Lung (tissue), 17 donors: ENCODE measurements at places on chromosomes 2 and 18. TPM values are rescaled to one million over a fixed set of nuclear protein-coding genes. Genes with fewer than 3 reads are reported as not detected.

- no peaks in the 10 kb centered on the region for H3K27me3 ChIP-seq
- no peak for DNase-seq
- H3K27ac ChIP-seq: no peak overlapping the region
- no peaks in the 10 kb centered on the region for H3K4me1 ChIP-seq
These were observed 45.6 kb upstream of the ARHGAP15 start for GRCh38 chr2:143083636-143084035.

- no peaks in the 10 kb centered on the region for H3K27me3 ChIP-seq
- peaks cover 16% of the 10 kb centered on the region for H3K36me3 ChIP-seq
- DNase-seq: no peak
- H3K4me3 ChIP-seq: no peak overlapping the region
These were observed 160.1 kb downstream of the GFPT1 start for GRCh38 chr2:69226903-69227302.

DNA sequence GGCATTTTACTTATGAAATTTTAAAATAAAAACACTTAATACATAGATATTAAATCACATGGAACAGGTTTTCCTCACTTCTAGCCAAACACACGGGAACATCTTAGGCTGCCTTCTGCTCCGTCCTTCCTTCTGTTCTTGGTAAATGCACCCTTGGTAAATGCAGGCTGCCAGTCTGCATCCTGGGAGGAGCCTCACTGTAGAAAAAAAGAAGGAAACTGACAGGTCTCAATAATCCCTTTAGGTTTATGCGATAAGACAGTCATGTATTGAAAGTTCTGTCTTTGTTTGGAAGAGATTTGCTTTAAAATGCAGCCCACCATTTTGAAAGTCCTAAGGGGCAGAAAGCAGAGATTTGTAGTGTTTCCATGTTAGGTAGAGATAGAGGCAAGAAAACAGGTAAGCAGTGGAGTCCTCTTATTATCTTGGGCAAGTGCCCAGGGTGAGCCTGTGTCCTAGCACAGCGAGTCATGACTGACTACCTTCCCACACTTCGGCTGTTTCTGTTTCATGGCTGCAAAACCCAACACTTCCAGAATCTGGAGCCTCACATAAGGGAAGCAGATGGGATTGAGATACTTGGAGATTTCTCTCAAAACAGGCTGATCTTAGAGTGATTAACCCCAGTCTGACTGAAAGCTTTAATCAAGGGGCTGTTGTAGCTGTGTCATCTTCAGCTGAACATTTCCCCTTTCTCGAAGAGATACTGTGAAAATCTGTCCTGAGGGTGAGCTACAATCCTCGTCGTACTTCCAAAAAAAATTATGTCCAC, 131.4 kb upstream of the MAP3K20 start:
- H3K27me3 ChIP-seq: peaks cover 3% of the 10 kb centered on the region
- no peak for DNase-seq
- H3K4me1 ChIP-seq: no peaks in the 10 kb centered on the region
- H3K36me3 ChIP-seq: no peaks in the 10 kb centered on the region

GRCh38 chr2:2173633-2174032, 157.4 kb downstream of the MYT1L start:
- H3K27me3 ChIP-seq: no peaks in the 10 kb centered on the region
- no peak overlapping the region for H3K27ac ChIP-seq
- H3K36me3 ChIP-seq: no peaks in the 10 kb centered on the region
- H3K4me1 ChIP-seq: no peaks in the 10 kb centered on the region
- DNase-seq: no peak

GRCh38 chr18:38464024-38464423, 898.4 kb upstream of the CELF4 start:
- H3K4me3 ChIP-seq: no peak overlapping the region
- H3K36me3 ChIP-seq: no peaks in the 10 kb centered on the region
- no peaks in the 10 kb centered on the region for H3K4me1 ChIP-seq
- H3K27me3 ChIP-seq: no peaks in the 10 kb centered on the region

GRCh38 chr2:216006164-216006663, 7.1 kb downstream of the MREG start:
- no peaks in the 10 kb centered on the region for H3K27me3 ChIP-seq
- H3K4me3 ChIP-seq: no peak overlapping the region
- H3K27ac ChIP-seq: no peak overlapping the region

Gene RBBP8
- polyA plus RNA-seq: 24.9 TPM

Gene STARD7
- polyA plus RNA-seq: 52.2 TPM

Gene ZEB2
- polyA plus RNA-seq: 27.0 TPM

Gene NR4A2
- polyA plus RNA-seq: 7.0 TPM

Gene TMEM247
- not detected for polyA plus RNA-seq
